Activated naive CD8-positive, alpha-beta T cell treated with anti-CD3 and anti-CD28 coated beads for 36 hours (primary cell): ENCODE measurements at places on chromosomes 6 and 20.

DNA sequence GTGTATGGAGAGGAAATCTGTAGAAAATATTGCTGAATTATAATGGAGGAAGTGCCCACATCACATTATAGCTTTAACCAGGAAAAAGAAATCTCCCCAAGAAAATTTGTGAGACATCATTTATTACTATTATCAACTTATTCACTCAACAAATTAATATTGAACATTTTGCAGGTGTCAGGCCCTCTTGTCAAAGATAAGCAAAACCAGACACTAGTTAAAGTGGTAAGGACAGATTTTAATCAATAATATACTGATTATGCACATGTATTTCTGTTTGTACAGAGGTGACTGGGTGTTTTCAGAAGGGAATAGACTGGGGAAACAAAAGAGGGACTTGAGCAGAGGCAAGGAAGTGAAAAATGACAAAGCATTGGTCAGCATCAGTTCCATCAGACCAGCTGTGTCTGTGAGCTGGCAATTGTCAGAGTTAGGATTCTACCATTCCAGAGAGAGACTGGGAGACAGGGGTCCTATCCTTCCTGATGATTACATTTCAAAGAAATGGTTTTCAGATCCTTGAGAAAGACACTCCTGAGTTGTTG, 519.2 kb downstream of the UTRN start:
- no peaks in the 10 kb centered on the region for H3K4me1 ChIP-seq
- no peak overlapping the region for H3K27ac ChIP-seq
- DNase-seq: no peak
- no peak overlapping the region for H3K4me3 ChIP-seq

DNA sequence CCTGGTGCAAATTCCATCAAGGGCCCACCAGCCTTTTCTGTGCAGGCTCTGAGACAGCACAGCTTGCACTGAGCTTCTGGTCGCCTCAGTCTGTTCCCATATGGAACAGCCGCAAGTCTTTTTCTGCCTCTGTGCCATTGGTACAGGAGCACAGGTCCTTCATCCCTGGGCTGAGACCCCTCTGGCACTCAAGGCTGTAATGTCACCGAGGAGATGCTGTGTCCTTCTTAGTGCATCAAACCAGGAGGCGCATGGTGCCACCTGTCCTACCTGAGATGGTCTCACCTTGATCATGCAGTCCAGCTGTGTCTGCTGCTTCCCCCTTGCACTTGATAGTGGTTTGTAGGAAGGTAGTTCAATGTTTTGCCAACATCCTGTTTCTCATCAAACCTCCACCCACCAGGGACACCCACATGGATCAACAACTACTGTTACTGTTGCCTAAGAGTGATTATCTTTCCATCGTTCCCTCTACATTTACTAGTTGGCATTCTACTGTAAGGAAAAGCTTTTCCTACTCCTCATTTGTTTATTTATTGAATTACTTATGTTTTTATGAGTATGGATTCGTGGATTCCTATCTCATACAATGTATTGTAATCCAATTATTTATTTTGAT, 29.0 kb downstream of the FAM50B start:
- no peaks in the 10 kb centered on the region for H3K36me3 ChIP-seq
- H3K27ac ChIP-seq: no peak overlapping the region
- peaks cover 4% of the 10 kb centered on the region for H3K27me3 ChIP-seq
- no peak overlapping the region for H3K4me3 ChIP-seq
- no peak for DNase-seq

GRCh38 chr20:57479196-57479595, 45.7 kb downstream of the CTCFL start:
- no peak overlapping the region for H3K27ac ChIP-seq
- H3K4me3 ChIP-seq: no peak overlapping the region
- H3K4me1 ChIP-seq: peaks cover 49% of the 10 kb centered on the region
- H3K36me3 ChIP-seq: no peaks in the 10 kb centered on the region
- H3K27me3 ChIP-seq: no peaks in the 10 kb centered on the region

DNA sequence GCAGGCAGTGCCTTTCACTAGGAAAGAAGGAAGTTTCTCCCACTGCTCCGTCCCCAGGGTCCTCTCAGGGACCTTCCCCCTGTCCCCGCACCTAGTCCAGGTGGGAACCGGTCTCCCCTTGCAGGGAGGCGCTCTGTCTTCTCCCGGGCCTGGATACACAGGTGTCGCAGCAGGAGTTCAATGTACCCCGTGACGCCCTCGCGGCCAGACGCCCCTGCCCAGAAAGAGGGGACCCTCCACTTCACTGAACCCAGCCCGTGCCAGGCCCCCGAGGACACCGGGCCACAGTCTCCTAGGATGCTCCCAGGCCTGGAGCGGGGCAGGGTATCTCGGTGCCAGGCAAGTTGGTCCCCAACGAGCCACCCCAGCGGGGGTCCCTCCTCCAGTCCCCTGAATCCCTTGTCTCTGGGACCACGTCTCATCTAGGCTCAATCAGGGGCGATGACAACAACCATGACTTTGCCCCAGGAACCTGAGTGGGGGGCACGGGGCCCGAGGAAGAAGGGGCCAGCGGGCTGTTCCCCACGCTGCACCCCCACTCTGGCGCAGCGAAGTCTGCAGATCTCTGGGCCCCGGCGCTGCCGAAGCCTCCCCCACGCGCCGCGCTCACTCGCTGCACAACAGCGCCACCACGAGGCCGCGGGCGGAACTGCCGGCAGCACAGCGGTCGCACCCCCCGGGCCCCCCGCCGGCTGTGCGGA, 103.0 kb downstream of the EDN3 start:
- H3K4me3 ChIP-seq: peak overlapping the region; percentile 64
- peaks cover 2% of the 10 kb centered on the region for H3K4me1 ChIP-seq
- peaks cover 26% of the 10 kb centered on the region for H3K27me3 ChIP-seq
- peak overlapping the region; percentile 51 for H3K27ac ChIP-seq
- H3K36me3 ChIP-seq: no peaks in the 10 kb centered on the region
